Osteoblast (primary cell): ENCODE measurements at places on chromosomes 3 and 15. TPM values are rescaled to one million over a fixed set of nuclear protein-coding genes. Genes with fewer than 3 reads are reported as not detected.
A peak's percentile ranks its signal among the peaks of the same experiment; 100 is the strongest.

Gene SLC51A
- total RNA-seq = not detected in 2 replicates

DNA sequence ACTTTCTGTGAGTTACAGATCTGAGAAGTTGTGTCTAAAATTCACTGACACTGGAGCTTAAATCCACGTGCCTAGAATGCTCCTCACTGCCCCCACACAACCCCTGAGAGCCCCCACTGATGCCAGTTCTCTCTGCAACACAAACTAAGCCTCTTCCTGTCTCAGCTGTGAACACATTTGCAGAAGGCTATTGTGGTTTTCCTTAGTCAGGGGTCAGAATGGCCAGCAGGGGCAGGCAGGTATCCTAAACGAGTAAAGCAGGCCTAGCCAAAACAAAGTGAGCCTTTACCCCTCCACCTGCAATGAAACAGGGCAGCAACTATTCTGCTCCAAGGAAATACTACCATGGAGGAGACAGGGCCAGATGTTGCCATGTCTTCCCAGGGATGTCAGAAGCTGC lies 78.6 kb downstream of the FHIT start:
- DNase-seq = no peak

DNA sequence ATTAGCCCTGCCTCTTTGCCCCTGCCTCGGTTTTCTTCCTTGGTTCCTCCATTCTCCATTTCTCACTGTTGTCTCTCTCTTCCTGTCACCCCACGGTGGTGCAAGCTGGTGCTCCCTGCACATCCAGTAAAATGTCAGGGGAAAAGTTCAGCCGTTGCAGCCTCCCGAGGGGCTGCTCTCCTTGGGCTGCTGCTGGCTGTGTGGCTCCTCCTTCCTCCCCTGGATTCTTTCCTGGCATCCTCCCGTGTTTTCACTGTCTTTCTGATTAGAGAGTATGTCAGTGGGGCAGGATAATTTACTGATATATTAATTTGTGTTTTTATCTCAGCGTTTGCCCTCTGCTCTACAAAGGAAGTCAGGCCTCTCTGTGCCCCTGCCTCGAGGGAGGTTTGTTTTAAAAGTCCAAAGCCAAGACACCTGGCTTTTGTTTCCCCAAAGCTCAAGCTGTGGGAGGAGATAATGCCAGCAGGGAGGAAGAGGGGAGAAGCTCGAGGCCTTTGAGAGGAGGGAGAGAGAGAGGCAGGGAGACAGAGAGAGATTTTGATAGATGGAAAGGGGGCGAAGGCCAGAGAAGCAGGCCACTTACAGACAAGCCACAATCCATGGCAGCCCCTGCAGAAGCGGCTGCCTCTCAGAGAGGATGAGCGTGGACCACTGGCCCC lies 150.3 kb upstream of the NR2F2 start:
- DNase-seq = peak; percentile 13

- no peak for DNase-seq
Observed at GRCh38 chr15:100464888-100465287, 63.9 kb downstream of the CERS3 start.

- DNase-seq = no peak
Observed at GRCh38 chr3:16893618-16894200, 9.0 kb downstream of the PLCL2 start.
